ENCODE measurements at places on chromosomes 3 and 15.

GRCh38 chr3:164940745-164941144, 137.6 kb downstream of the SI start:
- no peak for DNase-seq

GRCh38 chr3:132001999-132002398, 32.8 kb downstream of the CPNE4 start:
- DNase-seq, result no peak

DNA sequence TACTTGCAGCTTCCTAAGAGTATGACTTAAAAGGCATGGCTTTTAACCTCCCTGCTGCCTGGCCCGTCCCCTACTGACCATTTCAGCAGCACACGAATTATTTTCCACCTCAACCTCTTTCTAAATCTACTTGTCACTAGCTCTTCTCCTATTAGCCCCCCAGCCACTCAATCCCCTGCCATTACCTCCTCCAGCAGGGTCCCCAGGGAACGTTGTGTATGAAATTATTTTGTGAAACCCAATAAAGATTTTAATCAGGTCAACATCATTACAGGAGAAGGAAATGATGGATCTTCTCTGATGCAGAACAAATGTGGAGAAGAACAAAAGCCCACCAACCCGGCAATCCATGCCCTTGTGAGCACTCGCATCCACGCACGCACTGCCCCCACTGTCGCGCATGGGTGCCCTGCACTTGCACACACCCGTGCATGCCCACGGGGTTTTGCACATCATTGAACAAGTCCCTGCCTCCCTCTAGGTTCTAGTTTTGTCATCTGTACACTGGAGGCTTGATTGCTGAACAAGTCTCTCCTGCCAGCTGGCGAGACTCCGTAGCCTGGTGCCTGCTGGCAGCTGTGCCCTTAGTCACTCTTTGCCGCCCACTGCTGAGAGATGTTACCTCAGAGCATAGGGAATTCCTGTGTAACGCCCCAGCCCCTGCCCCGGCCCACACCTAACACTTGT, 51.6 kb downstream of the LINGO1 start:
- no peak for DNase-seq

- DNase-seq, result no peak
These were observed 36.9 kb downstream of the DNASE1L3 start for GRCh38 chr3:58173669-58174398.

- DNase-seq, result no peak
These were observed 51.7 kb downstream of the GRIP2 start for GRCh38 chr3:14488286-14489041.

DNA sequence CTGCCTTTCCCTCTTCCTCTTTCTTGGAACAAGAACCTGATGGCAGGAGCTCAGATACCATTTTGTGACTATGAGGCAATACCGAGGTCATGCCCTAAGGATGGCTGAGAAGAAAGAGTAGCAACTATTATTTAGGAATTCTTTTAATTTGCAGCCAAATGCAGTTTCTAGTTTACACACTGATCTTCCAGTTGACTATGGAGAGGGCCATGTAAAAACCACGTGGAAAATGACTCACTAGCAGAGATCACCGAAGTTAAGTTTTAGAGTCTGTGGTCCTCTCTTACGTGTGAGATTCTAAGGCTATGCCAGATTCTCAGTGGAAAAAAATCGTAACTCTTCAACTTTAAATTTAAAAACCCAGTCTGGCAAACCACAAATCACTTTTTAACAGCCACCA, 7.8 kb downstream of the BNC1 start:
- no peak for DNase-seq

DNA sequence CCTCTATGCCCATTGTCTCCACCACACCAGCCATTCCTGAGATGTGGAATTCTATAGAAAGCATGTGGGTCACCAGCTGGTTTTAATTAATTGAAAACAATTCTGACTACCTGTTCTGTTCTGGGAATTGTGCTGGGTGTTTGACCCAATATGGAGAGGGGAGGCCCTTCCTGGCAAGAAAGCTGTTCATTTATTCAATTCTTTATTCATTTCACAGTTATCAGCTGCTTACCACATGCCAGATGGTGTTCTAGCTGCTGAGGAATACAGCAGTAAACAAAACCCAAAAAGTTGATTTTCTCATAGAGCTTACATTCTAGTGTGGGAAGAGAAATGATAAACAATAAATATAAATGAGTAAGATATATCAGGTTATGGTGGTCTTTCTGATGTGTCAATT, 296.1 kb upstream of the RASGRP1 start:
- DNase-seq, result no peak
